Mucosa of gallbladder (tissue), 1 donor: ENCODE measurements at places on chromosomes 2 and 18. TPM values are rescaled to one million over a fixed set of nuclear protein-coding genes. Genes with fewer than 3 reads are reported as not detected.

GRCh38 chr2:55089726-55090125 lies 39.5 kb upstream of the RTN4 start:
- no peak for DNase-seq

DNA sequence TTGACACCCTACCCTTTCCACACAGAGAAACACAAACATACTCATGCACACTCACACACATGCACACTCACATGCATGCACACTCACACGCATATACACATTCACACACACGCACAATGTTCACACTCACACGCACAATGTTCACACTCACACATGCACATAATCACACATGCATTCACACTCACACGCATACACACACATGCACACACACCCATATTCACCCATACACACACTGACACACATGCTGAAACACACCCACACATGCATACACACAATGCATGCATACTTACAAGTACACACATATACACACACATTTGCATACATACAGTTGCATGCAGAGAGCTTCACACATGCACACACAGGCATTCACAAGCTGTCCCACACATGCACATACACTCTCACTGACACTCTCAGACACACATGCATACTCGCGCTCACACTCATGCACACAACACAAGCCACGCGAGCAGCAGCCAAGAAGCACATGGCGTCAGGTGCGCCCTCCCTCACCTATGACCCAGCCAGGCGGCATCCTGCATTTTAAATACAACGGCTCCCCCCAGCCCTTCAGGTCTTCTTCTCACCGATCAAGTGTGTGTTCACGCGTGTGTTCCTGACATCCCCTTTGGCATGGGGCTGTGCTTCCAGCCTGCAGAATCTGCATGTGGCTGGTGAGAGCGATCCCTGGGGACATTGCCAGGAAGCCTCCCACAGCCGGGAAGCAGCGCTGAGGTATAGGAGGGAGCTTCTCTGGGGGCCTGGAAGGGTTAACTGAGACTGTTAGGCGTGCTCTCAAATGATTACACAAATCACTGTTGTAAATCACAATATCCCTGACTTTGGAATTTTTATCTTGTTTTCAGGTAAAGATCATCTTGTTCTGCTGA lies 195.1 kb downstream of the RTP5 start:
- no peak for DNase-seq

GRCh38 chr2:117952228-117952627 lies 61.6 kb downstream of the CCDC93 start:
- no peak for DNase-seq

DNA sequence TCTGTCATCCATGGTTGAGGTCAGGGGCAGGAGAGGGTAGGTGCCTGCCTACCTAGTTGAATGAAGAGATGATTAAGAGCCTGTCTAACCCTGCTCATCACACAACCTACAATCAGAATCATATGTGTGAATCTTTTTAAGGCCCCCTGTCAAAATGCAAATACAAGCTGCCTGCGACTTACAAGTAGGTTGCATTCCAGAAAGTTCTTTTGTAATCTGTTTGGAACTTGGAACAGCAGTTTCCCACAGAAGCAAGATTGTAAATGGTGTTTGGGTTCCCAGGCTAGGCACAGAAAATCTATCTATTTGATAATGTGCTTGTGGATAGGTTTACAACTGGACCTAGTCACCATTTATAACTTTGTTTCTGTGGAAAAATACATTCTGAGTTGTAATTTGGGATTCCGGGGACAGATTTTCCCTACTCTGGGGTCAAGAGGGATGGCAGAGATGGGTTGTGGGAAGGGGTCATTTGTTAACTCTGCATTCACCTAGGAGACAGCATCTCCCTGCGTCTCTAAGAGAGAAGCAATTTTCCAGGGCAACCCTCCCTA lies 4.4 kb downstream of the LIPG start:
- no peak for DNase-seq

- no peak for DNase-seq
Observed at GRCh38 chr18:30970196-30970816, 72.2 kb downstream of the DSC3 start.

DNA sequence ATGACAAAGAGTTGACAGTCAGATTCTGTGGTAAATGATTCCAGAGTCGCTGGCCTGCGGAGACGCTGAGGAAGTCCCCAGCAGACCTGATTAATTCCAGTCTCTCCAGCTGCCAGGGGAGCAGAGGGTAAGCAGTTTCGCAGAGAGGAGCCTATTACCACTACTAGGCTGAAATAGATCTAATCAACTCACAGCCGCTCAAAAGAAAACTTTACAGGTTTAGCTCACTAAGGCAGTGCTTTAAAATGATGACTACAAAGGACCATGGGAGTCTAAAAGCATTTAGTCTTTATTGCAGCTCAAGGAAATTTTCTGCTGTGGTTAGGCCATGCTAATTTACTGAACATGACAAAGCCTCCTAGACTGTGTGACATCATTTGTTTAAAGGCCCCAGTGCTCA lies 445.6 kb upstream of the POU3F3 start:
- no peak for DNase-seq

DNA sequence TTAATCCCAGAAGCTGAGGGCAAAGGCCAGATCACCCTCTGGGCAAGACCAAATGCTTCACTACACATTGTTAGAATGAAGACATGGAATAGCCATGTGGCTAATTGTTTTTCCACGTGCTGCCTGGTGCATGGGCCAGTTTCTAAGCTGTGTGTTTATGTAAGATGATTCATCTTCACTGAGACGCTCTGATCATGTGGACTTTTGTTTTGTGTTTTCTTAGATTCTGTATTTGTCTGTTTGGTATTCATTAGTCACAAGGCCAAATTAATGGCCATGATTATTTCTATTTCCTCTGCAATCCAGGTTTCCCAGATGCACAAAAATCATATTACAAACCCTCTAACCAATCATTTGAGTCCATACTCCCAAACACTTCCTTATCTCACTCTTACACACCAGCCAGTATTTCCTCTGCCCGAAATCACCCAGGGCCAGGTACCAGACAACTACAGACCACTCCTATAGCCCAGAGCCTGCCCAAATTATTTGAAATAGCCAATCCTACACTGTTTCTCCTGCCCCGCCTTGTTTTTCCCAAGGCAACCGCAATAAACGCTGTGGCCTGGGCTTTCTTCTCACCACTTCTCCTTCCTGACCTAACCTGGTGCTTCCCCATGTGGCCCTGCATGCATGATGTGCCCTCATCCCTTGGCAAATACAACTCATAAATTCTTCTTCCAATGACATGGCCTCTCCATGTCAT lies 94.2 kb upstream of the SP3 start:
- no peak for DNase-seq

- DNase-seq, result peak; percentile 44
Observed at GRCh38 chr18:5628512-5629255, 84.9 kb upstream of the EPB41L3 start.

DNA sequence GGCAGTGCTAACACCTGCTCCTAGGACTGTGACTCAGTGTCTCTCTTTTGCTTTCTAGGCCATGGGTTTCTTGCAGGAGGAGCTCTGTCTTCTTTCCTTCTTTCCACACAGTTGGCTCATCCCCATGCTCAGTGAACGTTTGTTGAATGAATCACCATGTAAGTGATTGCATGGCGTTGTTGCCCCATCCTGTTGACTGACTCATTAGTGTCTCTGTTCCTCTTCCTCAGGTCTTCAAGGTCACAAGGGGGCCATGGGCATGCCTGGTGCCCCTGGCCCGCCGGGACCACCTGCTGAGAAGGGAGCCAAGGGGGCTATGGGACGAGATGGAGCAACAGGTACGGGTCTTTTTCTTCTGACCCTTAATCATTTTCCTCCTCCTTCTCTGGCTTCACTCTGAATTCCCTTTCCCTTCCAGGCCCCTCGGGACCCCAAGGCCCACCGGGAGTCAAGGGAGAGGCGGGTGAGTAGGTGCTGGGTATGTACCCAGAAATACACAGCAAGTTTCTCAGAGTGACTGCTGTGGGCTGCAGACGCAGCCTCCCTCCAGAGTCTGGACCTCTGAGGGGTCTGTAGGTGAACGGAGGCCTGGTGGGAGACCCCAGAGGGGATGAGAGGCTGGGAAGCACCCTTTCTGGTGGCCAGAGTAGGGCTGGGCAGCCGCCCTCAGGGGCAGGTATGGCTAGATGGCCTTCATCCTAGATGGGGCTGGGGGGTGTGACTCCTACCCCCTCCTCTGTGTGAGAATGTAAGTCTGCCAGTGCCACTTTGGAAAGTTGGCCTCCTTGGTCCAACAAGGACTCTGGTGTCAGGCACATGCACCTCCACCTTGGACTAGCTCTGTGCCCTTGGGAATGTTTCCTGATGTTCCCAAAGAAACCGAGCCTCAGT lies 32.4 kb downstream of the MARCO start:
- DNase-seq, result peak; percentile 8

Gene DSG4
- total RNA-seq, result not detected
